ENCODE measurements at places on chromosomes 16 and 17.
A peak's percentile ranks its signal among the peaks of the same experiment; 100 is the strongest.

- DNase-seq: no peak
These were observed 163.8 kb downstream of the NTN1 start for GRCh38 chr17:9185142-9185541.

- DNase-seq: no peak
These were observed 147.6 kb downstream of the CHD9 start for GRCh38 chr16:53202398-53202797.

DNA sequence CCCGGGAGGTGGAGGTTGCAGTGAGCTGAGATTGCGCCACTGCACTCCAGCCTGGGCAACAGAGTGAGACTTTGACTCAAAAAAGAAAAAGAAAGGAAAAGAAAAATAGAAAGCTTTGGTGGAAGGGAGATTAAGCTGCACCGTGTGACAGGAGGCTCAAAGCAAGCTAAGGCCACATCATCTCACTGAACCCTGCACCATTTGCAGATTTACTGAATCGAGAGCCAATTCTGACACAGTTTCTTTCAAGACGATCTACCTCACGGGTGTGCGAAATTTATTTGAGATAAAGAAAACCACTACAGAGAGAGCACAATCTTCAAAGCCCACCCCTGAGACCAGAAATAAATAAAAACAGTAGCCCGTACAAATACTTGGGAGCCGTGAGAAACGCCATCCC lies 49.6 kb downstream of the RTN4RL1 start:
- DNase-seq: no peak

DNA sequence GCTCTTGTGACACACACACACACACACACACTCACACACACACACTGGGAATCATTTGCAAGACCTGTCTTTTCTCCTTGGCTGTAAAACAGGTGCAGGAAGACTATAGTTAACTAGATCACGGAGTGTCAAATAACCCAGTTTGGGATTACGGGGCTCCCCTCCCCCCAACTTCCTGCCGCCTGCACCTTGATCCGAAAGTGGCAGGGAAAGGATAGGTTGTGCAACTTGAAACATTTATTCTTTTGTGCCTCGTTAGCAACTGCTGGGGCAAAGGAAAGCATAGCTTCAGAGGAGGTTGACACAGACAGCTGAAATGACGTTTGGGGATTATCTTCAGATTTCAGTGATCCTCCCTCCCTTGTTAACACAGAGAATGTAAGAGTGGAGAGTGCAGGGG lies 149.5 kb downstream of the NTN1 start:
- DNase-seq: no peak

DNA sequence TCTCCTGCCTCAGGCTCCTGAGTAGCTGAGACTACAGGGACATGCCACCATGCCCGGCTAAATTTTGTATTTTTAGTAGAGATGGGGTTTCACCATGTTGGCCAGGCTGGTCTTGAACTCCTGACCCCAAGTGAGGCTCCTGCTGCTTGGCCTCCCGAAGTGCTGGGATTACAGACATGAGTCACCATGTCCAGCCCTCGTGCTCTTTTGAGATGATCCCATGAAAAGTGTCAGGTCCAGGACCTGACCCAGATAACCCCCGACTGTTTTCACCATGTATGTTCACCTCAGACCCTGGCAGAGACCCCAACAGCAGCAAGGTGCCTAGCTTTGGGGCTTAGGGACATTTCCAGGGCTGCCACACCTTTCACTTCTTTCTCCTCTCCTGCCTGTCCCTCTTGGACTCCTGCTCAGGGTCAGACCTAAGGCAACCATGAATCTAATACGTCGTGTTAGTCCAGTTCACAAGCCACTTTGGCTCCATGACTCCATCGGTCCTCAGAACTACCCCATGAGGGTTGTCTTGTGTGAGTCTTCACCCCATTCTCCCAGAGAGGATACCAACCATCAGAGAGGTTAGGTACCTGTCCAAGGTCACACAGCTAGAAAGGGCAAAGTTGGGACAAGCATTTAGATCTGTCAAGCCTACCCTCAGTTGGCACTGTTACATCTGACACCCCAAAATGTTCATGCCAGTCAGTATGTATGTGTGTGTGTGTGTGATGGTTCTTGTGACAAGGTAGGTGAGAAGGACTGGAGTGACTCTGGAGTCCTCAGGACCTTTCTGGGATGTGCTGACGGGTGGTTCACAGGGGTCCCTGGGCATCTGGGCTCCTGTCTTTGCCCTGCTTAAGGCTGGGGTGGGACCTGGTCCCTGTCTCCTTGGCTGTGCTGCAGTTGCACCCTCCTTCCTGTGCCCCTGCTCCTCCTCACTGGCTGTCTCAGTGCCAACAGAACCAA lies 23.1 kb upstream of the MAP3K14 start:
- DNase-seq: no peak

DNA sequence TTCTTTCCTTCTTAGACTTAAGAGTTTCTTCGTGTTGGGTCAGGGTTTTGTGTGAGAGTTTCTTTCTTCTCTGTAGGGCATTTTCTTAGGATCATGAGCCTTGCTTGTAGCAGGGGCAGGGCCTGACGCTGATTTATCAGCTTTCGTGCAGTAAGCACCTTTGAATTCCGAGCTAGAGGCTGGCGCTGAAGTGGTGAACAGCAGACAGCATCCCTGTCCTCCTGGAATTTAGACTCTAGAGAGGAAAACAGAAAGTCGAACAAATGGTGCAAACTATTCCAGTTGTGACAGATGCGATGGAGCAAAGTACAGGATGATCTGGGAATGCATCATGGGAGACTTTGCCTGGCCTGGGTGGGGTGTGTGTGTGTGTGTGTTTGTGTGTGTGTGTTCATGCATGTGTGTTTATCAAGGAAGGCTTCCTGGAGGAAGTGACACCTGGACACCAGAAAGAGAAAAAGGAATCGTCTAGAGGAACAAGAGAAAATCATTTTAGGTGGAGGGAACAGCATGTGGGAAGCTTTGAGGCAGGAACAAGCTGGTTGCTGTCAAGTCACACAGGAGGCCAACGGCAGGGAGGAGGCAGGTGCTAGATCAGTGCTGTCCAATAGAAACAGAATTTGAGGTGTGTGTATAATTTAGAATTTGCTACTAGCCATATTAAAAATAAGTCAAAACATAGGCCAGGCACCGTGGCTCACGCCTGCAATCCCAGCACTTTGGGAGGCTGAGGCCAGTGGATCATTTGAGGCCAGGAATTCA lies 60.2 kb downstream of the WWP2 start:
- DNase-seq: no peak

- no peak for DNase-seq
These were observed 67.8 kb upstream of the TBX2 start for GRCh38 chr17:61331886-61332285.

DNA sequence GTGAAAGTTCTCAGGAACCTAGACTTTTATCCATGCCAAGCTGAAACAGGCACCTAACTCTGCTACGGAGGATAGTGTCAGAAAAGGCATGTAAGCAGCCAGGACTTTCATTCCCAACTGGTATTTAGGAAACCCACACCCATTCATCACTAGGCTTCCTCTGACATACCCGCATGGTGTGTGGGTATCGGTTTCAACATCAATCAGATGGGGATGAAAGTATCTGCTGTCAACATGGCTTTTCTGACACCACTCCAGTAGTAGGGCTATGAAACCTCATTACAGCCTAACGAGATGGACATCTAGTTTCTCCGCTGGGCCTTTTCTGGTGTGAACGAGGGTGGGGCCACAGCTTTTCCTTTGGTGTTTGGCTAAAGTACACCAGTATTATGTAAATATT lies 1178.3 kb downstream of the CDH11 start:
- DNase-seq: no peak

- DNase-seq: no peak
These were observed 26.0 kb downstream of the SYCE1L start for GRCh38 chr16:77225182-77225581.

DNA sequence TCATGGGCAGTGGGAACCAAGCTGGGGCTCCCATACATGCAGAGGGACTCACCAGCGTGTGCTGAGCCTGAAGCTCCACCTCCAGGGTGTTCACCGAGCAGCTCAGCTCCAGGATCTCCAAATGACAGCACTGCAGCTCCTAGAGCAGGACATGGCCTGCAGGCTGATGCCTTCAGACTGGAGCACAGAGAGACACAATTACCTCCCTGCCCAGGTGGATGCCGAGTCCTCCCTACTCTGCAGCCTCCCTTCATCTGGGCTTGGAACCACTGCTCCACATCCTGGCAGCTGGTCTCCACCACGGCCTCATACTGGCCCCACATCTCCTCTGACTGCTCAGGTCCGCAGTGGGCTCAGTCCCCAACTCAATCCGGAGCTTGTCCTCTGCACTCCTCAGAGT lies 8.2 kb upstream of the KRT38 start:
- no peak for DNase-seq

DNA sequence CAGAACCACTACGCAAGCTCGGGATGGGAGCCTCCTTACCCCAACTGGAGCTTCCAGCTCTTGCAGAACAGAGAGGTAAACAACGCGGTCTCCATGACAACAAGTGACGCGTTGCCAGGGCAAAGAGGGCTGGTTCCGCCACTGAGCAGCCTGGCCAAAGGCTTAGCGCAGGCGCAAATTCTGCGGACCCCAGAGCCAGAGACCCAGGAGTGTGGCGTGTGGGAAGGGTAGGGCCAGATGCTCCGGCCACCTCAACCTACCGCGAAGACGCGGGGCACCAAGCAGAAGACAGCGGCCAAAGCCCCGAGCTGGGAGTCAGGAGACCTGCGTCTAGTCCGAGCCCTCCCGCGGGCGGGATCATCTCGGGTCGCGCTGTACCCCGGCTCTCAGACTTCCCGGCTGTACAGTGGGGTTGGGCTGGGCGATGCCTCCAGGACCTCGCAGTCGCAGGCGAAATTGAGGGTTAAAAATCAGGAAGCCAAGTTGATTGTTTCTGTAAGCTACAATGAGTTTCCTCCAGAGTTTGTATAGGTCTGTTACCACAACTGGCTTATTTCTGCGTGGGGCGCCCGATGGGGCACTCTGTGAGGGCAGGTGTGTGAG lies at the start of gene TEKT1:
Gene TEKT1, minus strand, starts transcription at position 69 of the 603 bp plus-strand sequence. CDS start 1,353 bp downstream, outside the sequence.
- DNase-seq: peak; percentile 74

- DNase-seq: no peak
These were observed 3.2 kb downstream of the CBX4 start for GRCh38 chr17:79835953-79836509.

- DNase-seq: no peak
These were observed 172.0 kb upstream of the CHMP6 start for GRCh38 chr17:80819422-80820164.

DNA sequence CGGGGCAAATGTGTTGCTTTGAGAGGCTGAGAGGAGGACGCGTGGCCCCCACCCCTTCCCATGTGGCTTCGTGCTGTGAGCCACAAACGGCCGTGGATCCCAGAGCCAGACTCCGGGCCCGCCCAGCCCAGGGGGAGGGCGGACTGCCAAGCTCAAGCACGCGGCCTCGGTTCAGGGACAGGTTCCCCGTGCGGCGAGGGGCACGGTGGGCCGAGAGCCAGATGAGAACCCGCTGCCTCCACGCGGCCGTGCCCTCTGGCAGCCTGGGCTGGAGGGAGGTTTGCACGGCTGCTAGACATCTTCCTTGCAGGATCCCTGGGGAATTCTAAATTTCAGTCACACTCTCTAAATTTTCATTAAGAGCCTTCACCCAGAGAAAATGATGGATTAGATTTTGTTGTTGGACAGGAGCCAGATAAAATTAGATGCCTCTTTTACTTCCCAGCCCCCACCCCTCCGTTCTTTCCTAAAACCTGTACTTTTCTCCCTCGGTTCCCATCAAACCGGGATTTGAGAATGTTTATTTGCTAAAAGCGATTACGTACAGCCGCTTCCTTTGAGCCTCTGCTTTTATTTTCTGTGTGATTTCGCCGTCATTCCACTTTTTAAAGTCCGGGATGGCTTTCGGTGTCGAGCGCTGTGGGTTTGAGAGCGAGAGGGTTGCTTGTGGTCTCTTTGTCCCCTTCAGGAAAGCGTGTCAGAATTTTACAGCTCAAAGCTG lies 25.0 kb upstream of the GNG13 start:
- no peak for DNase-seq

DNA sequence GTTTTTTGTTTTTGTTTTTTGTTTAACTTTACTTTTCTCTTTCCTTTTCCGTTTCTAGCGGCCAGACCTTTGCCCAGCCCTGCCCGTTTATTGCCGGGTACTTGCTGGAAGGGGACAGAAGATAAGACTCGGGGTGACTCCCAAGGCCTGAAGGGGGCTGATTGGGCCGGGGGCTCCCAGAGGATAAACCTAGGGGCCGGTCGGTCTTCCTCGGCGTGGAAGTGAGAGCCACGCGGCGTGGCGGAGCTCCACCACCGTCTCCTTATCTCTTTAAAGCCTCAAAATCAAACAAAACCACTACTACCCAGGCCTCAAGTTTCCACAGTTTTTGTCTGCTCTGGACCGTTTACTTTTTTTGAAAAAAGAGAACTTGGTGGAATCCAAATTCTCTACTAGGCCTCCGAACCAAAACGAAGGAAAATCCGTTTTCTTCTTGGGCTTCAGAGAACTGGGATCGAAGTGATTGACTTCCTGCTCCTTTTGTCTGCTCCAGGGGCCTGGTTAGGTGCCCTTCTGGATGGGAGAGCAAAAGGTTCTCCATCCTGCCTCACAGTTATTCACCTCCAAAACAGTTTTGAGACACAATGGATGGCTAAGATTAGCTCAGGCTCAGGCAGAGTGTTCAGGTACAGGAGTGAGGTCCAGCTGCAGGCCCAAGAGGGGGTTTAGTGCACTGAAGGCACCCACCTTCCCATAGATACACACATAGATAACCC lies 8.5 kb upstream of the HOXB9 start:
- DNase-seq: no peak

- DNase-seq: no peak
These were observed 582.1 kb downstream of the RBFOX1 start for GRCh38 chr16:7914748-7915147.

DNA sequence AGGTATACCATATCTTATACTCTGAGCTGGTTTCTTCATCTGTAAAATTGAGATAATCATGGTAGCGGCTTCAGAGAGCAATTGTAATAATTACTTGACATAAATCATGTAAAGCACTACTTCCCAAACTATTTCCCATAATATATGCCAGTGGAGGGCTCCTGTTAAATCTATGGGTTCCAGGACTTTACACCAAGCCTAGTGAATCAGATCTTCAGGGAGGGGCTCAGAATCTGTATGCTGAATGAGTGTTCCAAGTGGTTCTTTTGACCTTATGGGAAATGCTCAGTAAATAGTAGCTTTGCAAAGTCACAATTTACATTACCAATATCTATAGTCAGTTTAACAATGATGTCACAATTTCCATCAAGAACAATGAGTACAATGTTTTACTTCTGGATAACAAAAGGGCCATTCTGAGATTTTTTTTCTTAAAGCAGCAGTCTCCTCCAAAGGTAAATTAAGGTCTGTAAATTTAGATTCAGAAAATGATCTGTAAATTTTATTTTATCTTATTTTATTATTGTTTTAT lies 50.9 kb upstream of the NLK start:
- no peak for DNase-seq

Measured in fibroblast of mammary gland (primary cell).